ENCODE measurements at places on chromosomes 1 and 21.

GRCh38 chr1:230542054-230542453 lies 100.2 kb upstream of the COG2 start:
- DNase-seq = peak; percentile 83

DNA sequence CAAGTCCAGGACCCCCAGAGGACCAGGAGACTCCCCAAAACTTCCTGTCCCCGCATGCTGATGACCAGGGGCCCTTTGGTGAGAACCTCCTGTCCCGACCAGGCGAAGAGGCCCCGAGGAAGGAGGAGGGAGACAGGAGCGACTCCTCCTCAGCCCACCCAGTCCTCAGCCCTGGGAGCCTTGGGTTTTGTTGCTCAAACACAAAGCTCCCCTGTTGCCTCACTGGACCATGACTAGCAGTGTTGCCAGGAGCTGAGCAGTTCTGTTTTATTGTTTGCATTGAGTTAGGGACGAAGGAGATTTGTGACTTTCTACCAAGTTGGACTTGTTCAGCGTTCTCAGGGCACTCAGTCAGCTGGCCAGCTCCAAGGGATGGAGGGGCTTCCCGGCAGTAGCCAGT lies 10.0 kb downstream of the UMODL1 start:
- DNase-seq = no peak

DNA sequence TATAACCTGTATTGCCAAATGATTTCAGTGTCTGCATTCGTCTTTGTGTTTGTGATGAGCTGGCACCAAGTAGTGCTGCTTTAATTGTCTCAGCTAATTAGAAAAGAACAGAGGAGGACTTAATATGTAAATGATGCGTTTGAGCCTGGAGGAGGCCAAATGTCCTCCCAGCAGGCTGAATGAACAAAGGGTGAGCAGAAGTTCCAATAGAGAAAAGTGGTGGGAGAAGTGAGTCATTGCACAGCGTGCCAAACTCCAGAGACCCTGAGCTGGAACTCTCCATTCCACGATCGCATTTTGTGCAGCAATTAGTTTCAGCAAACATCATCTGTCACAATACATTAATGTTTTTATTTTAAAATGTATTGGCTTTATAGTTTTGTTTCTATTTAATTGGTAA lies 17.9 kb downstream of the ETV3L start:
- DNase-seq = no peak

DNA sequence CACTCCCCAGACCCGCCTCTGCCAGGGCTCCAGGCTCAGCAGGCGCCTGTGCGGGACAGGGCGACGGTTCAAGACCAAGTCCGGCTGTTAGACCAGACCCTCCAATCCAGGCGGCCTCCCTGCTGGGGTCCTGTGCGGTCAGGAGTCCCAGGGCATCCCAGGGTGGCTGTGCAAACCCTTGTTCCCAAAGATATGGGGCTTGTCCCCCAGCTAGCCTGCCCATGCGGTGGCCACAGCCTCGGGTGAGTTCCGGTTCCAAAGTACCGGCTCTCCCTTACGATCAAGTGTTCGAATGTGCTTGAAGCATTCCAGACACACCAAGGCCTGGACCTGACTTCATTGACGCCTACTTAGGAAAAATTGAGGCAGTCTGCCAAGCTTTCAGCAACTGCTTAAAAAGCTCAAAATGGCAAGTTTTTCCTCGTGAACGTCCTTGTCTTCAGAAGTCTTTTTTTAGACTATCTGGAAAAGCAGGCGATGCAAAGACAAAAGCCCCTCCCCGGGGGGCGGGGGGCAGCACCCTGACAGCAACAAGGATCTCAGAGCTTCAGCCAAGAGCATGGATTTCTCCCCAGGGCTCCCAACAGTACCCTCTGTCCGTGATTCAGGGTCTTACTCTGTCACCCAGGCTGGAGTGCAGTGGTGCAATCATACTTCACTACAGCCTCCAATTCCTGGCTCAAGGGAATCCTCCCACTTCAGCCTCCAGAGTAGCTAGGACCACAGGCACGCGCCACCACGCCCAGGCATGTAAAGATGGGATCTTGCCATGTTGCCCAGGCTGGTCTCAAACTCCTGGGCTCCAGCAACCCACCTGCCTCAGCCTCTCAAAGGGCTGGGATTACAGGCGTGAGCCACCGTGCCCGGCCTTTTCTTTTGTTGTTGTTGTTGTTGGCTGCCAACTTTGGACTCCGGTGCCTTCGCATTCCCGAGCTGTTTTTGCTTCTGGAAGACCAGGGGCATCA lies 2.3 kb downstream of the FAAP20 start:
- peak; percentile 50 for DNase-seq

DNA sequence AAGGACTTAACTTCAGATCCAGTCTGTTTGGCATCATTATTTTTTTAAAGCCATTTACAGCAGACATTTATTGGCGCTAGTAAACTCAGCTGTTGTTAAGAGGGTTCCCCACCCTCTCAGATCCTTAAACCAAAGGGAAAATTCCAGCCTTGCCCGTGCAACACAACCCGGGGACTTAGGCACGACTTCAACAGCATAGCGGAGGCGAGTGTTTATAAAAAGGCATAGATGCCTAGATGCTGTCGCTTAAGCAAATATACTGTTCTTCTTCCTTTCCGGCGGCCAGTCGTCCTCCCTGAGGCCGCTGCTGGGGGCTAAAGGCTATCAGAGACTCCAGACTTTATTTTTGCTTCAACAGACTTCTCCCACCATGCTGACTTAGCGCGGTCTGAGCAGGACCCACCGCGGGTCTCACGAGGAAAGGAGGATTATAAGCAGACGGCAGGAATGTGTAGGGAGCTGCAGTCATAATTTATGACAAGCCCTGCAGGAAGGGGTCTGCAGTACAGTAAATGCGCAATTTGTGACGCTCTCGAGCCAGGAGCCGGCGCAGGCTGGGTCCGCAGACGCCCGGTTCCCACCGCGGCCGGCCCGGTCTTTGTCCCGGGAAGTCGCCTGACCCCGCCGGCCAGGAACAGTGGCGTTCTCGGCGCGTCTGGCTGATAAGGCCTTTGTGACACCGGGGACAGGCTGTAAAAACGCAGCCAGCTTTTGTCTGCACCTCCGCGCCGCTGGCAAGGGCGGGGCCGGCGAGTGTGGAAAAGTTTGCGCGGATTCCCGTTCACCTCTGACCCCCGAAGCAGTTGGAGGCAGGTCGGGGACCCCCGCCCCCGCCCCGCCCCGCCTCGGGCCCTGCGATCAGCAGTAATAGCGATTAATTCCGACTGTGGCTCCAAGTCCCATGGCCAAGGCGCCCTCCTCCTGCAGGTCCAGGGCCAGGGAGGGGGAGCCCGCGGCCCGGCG lies 61.2 kb upstream of the ARHGEF16 start:
- DNase-seq = no peak

- DNase-seq = no peak
Measured at GRCh38 chr1:3750741-3751140, 1.5 kb upstream of the CCDC27 start.

DNA sequence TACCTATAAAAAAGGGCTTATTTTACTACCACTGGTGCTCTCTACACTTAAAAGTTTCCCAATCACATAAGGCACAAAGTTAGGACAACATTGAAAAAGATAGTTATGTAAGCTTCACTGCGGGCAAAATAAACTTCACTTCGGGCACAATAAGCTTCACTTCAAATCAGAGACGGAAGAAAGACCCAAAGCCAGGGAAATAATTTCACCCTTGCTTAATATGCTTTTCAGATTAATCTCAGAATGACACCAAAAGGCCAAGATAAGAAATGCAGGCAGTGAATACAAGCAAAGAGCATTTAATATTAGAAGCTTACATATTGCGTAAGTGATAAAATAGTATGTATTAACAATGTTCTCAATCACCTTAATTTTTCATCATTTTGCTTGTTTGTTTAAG lies 444.2 kb downstream of the SETD4 start:
- peak; percentile 78 for DNase-seq

DNA sequence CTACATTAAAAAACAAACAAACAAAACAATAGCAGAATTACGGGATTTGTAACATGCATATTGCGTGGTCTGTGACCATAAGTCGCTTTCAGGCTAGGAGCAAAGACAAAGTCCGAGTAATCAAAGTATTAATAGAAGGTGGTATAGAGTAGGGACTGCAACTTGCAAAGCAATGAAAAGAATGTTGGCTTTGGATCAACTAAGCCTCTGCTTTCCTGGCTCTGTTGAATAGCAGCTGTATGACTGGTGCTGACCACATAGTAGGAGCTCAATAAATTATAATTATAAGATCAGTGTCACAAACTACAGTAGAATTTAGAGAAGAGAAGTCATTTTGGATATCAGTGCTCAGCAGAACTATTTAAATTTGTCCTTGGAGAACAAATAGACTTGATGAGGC lies 586.4 kb downstream of the DPYD start:
- DNase-seq = peak; percentile 91

GRCh38 chr21:35136106-35136505 lies 87.0 kb upstream of the RUNX1 start:
- DNase-seq = peak; percentile 34

- DNase-seq = peak; percentile 59
Measured at GRCh38 chr1:87953121-87953520, 624.4 kb downstream of the LMO4 start.

DNA sequence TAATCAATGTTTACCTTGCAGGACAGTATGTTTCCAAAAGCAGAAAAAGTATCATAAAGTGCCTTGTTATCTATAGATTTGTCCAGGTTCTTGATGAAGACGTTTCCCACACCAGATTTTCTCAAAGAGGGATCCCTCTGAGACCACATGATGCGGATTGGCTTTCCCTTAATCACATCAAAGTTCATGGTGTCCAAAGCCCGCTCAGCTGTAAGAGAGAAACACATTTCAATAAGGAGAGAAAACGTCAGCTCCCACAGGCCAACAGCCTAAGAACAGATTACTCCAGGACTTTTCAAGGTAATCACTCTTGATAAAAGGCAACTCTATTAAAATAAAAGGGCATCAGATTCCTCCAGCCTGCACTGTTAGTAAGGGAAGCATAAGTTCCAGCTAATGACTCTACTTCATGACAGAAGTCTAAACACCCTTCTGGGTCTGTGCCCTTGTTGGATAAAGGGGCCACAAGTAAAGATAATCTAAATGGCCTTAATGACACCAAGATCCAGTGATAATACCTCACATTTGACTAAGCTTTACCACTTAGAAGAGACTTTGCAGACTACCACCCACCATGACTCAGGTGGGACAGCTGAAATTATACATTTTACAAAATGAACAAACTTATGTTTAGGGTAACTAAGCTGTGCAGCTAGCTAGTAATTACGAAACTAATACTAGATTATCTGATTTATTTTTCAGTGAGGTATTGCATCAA lies 4.1 kb downstream of the PABPC4 start:
- DNase-seq = no peak

GRCh38 chr1:113812661-113813135 lies 422 bp upstream of the RSBN1 start:
- DNase-seq = no peak

DNA sequence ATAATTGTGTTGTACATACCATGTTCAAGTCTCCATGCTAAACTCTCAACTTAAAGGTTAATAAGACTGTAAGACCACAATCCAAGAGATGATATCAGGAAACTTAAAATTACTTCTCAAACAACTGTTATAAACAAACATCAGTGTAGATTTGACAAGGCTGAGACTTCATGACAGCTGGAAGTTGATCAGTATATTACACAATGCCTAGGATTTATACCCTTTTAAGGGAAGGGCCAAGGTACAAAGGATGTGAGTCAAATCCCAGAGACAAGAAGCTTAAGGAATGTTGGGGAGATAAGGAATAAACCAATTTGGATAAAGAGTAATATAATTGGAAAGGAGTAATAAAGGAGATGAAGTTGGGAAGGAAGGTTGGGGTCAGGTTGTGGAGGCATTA lies 98.8 kb downstream of the LBR start:
- DNase-seq = no peak

DNA sequence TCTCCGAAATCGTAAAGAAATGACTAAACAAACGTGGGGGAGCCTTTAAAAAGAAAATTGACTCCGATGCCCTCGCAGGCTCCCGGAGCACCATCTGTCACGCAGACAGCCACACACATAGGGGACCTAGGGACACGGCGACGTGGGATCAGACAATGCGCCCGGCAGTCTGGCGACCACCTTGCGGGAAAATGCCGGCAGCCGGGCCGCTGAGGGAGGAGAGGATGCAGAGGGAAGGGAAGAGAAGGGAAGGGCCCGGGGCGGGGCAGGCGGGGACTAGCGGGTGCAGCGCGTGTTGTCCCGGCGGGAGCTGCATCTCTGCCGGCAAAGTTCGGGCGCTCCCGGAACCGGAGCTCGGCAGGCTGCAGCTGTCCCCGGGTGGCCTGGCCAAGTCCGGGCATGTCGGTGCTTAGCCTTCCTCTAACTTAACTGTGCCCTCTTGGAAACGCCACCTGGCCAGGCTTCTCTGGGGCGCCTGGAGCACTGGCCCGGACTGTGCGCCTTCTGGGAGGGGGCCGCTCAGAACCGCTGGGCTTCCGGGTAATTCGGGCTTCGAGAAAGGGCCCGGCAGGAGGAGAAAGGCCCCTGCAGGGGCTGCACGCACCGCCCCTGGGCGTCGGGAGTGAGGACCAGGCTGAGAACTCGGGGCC lies 1.8 kb downstream of the NHLH2 start:
- DNase-seq = peak; percentile 16

- DNase-seq = no peak
Measured at GRCh38 chr1:180527101-180527669, 24.8 kb upstream of the ACBD6 start.

DNA sequence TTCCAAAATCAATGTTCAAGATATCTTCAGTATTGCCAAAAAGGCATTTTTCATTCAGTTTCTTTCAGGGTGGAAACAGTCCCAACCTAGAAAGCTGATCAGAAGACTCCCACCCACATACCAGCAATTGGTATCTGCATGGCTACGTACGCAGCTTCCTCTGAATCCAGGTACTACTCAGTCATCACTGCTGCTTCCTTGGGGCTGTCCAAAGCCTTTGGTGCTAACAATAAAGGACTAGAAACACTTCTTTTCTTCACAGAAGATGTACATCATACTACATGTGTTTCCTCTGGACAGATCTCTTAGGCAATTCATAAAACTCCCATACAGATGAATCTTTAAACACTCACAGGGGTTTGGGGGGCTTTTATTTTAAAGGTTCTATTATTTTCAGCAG lies 29.8 kb downstream of the VPS26C start:
- DNase-seq = no peak

DNA sequence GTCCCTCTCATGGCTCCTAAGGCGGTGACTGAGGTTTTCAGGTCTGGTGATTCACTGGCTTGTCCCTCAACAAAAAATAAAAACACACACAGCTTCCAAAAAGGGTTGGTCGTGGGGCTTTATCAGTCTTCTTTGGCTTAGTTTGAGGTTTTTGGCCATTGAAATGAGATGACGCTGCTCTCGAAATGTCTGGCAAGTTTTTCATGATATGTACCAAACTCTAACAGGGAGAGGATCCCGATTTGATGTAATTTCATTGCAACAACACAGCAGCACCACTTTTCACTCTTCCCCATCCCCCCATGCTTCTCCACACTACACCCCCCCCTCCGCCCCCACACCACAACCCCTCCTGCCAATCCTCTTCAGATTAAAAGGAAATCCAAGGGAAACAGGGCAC lies 187.1 kb upstream of the NFIA start:
- no peak for DNase-seq

- DNase-seq = peak; percentile 56
Measured at GRCh38 chr1:119286587-119287181, 81.9 kb upstream of the HAO2 start.
